Fibroblast of skin of scalp (primary cell): ENCODE measurements at places on chromosomes 5 and 9.

DNA sequence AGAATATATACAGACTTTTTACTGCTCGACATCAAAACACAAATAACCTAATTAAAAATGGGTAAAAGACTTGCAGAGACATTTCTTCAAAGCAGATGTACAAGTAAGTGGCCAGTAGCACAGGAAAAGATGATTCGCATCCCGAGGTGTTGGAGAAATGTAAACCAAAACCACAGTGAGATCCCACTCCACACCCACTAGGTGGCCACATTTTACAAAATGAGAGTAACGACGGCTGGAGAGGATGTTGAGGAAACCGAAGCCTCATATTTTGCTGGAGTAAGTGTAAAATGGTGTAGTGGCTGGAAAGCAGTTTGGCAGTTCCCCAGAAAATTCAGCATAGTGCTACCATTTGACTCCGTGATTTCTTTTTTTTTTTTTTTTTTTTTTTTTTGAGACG lies 21.3 kb upstream of the GBGT1 start:
- peak; percentile 79 for DNase-seq

- no peak for DNase-seq
Observed at GRCh38 chr5:5104550-5104949, 35.6 kb upstream of the ADAMTS16 start.

DNA sequence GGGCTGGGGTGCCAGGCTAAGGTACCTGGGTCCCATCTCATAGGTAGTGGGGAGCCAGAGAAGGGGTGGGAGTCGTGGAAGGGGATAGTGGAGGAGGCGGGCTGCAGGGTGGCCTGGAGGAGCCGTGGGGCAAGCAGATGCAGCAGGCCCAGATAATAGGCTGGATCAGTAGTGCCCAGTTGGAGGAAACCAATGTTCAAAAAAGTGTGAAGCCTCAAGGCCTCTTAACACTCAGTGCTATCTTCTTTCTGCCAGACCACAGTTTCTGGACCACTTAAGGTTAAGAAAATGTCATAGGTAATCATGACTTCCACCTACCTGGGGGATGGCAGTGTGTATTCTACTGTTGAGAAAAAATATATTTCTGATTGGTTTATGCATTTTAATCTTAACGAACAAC lies 63.3 kb upstream of the TGFBR1 start:
- DNase-seq, result no peak

DNA sequence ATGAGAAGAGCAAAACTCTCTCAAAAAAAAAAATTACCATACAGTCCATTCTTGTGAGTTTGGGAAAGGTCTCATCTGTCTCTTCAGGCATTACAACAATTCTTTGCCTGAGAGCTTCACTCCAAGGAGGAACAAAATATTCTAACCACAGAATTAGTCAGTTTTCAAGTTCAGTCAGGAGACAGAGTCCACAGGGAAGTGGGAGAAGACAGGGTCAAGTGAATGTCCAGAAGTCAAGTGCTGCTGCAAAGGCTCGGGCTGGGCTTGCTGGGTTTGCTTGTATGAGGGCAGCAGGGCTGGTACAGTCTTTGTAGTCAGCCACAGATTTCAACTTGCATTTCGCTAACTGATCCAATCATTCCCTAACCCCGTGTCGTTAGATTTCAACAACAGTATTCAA lies 17.6 kb upstream of the HEXB start:
- no peak for DNase-seq
